ENCODE measurements at places on chromosomes 2 and 18.

DNA sequence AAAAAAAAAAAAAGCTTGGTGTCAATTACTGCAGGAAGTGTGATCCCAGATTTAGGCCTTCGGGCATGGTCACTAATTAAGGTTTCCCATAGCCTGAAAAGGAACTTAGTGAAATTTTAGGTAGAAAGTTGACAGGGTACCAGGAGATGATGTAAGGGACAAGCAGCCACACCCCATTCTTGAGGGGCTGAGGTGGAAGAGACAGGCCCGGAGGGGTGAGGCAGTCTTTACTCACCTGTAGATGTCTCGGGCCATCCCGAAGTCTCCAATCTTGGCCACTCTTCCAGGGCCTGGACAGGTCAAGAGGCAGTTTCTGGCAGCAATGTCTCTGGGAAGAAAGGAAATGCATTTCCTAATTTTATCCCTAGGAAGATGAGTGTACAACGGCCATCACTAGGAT is 94.3 kb downstream of the CLIP4 start:
- no peak for DNase-seq

DNA sequence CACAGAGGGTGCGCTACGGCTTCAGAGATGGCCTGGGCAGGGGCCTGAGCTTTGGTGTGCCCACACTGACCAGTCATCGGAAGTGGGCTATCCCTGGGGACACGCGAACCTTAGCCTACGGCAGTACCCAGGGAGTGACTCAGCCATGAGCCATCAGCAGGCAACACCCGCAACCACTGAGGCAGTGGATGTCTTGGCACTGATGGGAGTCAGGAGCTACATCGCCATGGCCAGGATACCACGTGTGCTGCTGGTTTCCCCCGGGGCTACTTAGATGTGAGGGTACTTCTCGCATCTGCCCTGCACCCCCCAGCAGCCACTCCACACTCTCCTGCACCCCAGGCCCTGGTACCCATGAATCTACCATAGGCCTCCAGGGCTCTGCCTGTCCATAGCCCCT is 12.8 kb upstream of the HPCAL1 start:
- no peak for DNase-seq

DNA sequence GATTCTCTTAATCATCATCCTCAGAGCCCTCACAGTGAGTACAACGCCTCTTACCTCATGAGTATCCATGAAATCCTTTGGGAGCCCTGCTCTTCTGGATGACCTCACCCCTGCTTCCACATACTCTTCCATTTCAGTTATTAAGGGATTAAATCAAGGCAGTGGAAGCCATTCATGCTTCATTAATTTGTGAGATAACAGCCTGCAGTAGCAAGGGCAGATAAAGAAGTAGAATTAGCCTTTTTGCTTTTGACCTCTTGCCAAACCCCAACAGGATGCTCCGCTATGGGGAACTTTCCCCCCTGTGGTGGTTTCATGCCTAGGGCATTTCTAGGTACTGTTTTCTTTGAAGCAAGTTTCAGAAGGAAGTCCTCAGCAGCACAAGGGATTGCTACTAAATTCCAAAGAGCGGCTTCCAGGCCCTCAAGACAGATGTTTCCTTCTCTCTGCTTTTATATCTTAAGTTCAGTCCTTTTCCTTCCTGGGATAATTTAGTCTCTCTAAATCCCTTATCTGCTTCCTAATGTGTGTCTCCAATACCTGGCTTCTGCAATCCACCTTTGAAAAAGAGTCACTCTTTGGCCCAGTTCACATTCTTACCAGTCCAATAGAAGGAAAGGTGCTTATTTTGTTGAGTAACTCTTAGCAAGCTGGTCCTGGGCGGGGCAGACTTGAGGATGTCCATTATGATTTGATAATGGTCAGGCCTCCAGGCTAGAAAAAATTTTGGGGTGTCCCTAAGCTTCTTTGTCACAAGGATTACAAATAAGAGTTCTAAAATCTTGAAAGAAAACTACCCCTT is 76.9 kb downstream of the MYO1B start:
- no peak for DNase-seq

GRCh38 chr2:218892693-218893348 is 12.2 kb downstream of the WNT10A start:
- no peak for DNase-seq

- DNase-seq = no peak
Measured at GRCh38 chr18:66078925-66079800, 328.4 kb downstream of the CDH7 start.
